NCI-H2171 treated with DMSO at 0.1 percent for 48 hours (cell line): ENCODE measurements at places on chromosomes 1 and 21.

GRCh38 chr1:238681021-238681420 lies 705.3 kb upstream of the CHRM3 start:
- no peak for DNase-seq

DNA sequence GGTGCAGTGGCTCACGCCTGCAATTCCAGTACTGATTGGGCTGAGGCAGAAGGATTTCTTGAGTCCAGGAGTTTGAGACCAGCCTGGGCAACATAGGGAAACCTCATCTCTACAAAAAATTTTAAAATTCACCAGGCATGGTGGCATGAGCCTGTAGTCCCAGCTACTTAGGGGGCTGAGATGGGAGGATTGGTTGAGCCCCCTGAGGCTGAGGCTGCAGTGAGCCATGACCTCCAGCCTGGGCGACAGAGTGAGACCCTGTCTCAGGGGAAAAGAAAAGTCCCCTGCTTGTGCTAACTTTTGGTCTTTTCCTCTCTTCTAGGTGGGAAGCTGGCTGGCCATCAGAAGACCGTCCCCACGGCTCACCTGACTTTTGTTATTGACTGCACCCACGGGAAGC lies 1.6 kb downstream of the SRARP start:
- no peak for DNase-seq

GRCh38 chr21:16279731-16280581 lies 550.2 kb downstream of the USP25 start:
- no peak for DNase-seq

DNA sequence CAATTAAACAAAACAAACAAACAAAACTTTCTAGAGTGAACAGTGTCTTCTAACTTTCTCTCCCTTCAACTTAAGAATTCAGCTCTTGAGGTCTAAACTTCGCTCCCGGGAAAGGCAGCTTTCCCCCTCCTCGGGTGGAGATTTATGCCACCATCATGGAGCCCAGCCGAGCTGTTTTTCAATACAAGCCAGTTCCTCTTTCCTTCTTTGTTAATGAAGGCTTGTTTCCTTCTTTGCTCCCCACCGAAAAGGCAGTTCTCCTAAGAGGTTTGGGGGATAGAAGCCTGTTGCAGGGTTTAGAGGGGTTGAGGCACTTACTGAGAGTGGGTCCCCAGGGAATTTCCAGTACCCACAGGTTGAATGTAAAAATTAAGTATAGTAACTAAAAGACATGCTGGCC lies 26.5 kb downstream of the OLIG1 start:
- DNase-seq: no peak

DNA sequence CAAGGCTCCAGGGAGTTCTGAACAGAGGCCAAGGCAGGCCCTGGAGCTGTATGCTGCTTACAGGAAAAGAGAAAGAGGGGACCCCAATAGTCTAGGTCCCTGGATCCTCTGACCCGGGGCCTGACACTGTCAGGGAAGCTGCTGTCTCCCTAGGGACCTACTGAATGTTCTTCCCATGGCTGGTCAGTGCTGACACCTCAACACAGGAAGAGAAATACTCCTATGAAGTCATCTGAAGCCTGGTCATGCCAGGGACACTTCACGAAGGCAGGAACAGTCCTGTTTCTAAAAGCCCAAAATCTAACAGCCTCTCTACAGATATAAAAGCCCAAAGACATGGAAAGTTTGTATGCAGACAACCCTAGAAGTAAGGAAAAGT lies 1.7 kb upstream of the LAD1 start:
- DNase-seq: no peak

DNA sequence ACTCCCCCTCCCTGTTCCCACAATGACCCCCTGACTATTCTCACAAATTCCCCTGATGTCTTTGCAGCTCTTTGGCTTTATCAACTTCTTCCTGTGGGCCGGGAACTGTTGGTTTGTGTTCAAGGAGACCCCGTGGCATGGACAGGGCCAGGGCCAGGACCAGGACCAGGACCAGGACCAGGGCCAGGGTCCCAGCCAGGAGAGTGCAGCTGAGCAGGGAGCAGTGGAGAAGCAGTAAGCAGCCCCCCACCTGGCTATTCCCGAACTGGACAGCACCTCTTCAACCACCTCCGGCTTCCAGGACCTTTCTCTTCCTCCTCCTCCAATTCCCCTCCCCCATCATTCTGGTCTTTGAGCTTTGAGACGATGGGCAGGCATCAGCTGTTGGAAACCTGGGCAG lies 4.4 kb upstream of the ATXN7L2 start:
- no peak for DNase-seq

DNA sequence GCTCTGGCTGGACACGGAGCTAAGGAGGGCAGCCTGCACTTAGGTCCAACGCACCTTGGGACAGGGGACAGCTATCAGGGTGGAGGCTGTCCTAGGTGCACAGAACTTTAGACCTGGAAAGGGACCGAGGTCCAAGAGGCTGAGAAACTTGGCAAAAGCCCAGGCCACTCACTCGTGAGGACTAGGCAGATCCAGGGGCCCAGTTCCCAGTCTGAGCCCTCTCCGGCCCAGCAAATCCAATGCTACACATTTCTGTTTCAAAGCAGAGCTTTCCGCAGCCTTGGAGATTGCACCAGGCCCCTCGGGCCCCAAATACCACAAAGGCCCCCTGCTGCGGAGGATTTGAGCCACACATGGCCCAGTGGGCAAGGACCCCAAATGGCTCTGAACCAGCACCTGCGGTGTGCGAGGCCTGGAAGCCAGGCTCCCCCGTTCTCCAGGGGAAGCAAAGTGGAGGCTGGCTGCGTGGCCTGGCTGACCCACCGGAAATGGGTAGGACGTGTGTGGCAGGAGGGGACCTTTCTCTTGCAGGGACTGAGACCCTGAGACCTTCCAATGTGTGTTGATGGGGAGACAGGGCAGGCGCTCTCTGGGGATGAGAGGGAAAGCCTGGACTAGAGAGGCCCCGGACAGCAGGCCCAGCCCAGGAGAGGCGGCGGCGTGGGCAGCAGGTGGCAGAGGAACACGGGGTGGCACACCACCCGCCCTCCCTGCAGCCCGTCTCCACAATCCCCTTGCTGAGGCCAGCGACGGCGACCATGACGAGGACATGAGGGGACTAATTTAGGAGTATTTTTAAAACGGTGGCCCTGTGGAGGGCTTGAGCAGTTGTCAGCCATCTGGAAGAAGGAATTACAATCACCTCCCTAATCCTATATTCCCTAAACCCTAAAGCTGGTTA lies 118.7 kb downstream of the CASZ1 start:
- no peak for DNase-seq

GRCh38 chr1:183622884-183623785 lies 12.4 kb downstream of the ARPC5 start:
- peak; percentile 80 for DNase-seq

DNA sequence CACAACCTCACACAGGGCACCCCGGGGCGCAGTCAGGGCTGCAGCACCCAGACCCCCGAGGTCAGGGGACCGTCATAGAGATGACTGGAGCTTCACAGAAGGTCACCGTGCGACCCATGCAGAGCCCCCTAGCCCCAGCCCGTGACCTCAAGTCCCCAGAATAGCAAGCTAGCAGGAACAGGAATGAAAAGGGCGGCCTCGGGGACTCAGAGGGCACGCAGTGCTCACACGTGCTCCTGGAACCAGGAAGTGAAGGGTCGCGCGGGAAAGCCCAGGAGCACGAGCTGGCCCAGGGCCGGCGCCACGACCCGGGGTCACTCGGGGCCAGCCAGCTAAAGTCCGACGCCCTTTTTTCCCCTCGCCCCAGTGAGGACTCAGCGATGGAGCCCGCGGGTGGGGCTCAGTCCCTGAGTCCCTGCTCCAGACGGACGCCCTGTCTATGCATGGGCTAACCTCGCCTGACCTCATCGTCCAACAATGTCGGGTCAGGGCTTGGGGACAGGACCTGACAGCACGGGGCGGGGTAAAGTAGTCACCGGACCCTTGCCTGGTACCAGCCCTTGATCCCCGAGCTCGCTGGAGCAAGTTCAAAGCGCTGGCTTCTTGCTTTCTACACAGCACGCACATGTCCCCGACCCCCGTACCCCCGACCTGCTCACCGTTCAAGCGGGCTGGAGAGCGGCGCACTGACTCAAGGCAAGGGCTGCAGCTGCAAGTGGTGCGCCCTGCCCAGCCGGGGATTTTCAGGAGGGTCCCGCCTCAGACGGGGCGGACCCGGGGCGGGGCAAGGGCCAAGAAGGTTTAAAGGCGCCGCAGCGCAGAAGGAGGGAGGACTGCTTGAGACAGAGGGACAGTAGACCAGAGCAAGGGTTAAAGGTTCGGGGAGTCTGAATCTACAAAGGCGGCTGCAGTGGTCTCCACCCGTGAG lies at the start of gene TAGLN2:
TAGLN2 (minus strand) TSS at position 717 of the 928 bp plus-strand sequence. CDS start 4,998 bp downstream, outside the sequence.
- peak; percentile 30 for DNase-seq

GRCh38 chr21:43786300-43786806 lies 3.0 kb upstream of the RRP1 start:
- peak; percentile 77 for DNase-seq

- DNase-seq: peak; percentile 96
These were observed 12.4 kb upstream of the SHISA4 start for GRCh38 chr1:201876148-201876818.

DNA sequence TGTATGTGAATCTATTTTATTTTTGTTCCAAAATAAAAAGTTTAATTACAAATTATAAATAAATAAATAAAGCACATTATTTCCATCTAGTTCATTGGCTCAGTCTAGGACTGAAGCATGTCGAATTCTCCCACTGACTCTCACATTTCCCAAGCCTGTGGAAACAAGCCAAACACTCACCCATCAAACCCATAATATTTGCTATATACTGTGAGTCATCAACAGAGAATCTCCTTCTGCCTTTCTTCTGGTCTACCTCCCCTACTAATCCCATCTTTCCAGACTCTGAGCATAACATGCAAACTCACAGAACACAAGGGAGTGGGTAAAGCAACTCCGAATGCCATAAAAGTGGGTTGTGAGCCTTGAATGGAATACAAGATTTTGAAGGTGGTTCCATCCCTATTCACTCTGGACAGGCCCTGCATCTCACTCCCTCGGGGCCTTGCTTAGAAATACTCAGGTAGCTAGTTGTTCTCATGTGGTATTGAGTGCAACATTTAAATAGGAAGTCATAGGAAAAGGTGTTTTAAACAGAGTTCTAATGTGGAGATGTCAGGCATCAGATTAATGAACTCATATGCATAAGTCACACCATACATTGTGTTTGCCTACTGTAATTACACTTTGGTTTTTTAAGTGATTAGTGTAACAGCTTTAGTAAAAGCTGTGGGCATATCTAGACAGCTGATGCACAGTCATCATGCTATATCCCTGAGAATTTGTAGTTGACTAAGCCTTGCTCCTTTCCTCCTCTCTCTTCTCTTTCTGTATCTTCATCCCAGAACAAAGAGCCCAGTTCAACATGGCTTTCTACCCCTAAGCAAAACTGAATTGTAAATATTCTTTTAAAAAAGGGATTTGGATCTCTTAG lies 47.0 kb downstream of the F5 start:
- no peak for DNase-seq

DNA sequence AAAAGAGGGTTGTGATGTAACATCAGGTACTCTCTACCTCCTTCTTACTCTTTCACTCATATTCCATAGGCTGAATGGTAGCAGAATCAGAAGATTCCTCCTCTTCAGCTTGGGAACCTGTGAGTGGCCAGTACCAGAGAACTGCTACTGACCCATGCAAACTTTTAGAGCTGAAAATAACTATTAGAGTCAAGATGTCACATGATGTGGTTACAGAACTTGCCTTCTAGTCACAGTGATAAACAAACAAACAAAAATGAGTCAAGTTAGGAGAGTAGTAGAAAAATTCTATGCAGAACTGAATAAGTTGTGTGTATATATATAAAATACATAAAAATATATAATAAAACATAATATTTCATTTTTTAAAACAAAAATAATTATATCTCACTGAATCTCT lies 47.6 kb upstream of the RGS1 start:
- no peak for DNase-seq

GRCh38 chr1:117321680-117322609 lies 45.3 kb upstream of the MAN1A2 start:
- DNase-seq: no peak

- DNase-seq: no peak
These were observed 2.2 kb downstream of the MYCBP start for GRCh38 chr1:38870996-38871395.

DNA sequence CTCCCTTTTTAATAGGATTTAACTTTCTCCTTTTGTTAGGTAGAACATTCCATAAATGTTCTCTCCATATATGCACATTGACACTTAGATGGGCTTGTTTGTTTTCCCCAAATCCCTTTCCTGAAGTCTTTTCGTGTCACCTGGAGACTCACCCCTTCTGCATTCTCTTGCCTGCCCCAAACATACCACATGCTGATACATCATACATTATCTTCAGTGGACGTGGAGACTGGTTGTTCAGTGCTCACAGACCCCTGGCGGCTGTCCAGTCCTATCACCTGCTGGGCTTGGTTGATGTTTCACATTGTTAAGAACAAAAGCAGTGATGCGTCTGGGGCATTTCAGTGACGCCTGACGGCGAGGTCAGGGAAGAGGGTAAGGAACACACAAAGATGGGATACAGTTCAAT lies 22.2 kb downstream of the FMOD start:
- no peak for DNase-seq

- peak; percentile 89 for DNase-seq
These were observed 1.5 kb downstream of the STUM start for GRCh38 chr1:226549937-226550671.

- no peak for DNase-seq
These were observed 361.1 kb downstream of the TGFB2 start for GRCh38 chr1:218705911-218706893.

DNA sequence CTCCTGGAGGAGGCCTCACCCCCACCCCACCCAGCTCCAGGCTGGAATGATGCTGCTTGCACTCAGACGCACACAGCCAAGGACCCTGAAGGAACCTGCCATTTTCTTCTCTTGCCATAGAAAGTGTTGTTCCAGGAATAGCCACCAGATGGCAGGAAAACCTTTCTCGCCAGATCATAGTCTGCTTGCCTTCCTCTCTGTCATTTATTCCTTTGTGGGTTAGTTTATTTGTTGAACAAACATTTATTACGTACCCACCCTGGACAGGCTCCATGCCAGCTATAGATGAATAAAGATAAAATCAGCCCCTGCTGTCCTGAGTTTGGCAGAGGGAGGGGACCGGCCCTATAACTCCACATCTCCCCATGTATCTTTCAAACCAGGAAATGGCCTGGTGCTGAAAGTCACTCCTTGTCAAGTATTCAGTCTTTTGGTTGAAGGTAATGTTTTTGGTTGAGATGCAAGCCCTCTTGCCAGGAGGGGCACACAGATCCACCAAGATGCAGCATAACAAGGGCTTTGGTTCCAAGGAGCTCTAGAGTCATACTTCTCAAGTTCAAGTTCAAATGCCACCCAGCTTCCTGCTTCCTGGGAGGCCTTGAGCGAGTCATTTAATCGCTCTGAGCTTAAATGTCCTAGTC lies 7.0 kb upstream of the KCNC4 start:
- peak; percentile 69 for DNase-seq

DNA sequence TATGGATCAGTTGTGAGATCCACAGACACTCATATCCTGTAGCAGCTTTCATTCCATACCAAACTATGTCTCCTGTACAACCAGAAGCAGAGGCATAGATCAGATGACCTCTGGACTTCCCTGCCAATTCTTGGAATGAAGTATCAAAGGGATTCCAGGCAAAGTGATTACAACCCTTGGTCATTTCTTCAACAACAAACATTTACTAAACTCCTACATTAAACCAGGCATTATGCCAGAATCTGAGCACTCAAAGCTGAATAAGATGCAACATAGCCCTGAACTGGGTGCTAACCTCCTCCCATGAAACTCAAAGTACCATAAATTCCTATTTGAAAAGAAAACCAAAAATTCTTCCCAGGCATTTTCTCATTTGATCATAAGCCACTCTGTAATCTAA lies 121.2 kb upstream of the SGIP1 start:
- no peak for DNase-seq
